ENCODE measurements at places on chromosomes 1 and 21.

GRCh38 chr1:98556521-98557158 is 104.9 kb upstream of the SNX7 start:
- no peak for DNase-seq

DNA sequence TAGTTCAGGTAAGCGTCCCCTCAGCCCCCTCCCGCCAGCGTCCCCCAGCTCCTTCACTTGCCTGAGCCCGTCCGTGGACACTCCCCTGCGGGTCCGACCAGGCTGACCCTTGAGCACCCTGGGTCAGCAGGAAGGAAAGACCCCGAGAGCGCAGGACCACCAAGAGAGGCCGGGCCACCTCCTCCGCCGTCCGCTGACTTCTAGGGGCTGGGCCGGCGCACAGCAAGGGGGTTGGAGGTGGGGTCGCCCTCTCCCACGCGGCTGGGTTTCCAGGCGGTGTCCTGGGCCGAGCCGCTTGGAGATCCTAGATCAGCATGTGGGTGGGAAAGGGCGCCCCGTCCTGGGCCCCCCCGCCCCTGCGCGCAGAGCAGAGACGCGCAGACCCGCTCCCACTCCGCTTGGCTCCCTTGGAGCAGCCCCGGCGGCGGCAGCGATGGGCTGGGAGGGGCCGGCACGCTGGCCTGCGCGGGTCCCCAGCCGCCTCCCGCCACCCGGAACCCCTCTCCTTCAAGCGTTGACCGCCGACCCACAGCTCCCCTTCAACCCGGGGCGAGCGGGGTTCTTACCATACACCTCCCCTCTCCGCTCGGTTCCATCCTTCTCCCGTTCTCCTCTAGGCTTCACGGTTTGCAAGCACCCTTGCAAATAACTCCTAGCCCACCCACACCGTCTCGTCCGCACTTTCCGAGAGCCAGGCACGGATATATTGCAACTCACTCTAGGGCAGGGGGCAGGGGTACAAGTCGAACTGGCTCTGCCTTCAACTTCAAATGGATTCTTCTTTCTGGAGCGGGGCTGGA is 7.5 kb downstream of the KNCN start:
- peak; percentile 71 for DNase-seq

- DNase-seq, result no peak
Observed at GRCh38 chr1:71001624-71002023, 46.0 kb downstream of the PTGER3 start.

- peak; percentile 72 for DNase-seq
Observed at GRCh38 chr1:226606311-226607267, 58.0 kb downstream of the STUM start.

DNA sequence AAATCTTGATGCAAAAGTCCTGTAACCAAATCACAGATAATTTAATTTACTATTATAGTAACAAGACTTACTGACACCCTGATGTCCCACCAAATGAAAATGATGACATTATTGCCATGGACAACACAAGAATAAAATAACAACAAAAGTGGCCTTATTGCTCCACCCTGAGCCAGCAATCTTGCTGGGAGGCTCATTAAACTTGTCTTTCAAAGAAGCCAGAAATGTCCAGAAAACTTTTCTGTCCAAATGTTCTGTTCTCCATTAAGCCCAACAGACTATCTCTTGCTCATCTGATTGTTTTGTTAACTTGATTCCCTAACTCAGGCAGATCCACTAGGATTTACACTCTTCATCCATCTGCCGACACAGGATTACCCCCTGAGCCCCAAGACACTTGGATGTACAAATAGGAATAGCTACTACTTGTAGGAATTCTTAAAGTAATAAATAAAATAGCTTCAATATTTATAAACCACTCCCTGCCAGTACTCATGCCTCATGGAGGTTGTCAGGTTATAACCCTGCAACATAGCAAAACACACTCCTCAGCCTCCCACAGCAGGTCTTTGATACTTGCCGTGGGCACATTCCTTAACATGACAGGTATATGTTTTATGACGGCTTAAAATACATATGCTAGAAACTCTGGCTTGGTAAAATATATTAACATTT is 84.9 kb downstream of the PTPN14 start:
- DNase-seq, result no peak

DNA sequence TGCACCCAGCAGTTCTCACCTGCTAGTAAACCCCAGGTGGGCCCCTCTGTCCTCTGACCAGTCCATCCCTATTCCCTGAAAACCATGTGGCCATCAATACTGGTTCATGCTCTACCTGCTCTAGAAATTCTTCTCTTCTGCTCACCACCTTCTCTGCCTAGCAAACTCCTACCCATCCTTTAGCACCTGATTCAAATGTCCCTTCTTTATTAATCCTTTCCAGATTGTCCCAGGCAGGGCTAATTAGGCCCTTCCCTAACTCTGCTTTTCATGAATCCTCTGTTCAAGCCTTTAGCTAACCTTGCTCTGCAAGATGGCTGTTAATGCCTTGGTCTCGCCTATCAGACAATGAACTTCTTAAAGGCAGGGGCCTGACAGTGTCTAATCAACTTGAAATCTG is 62.1 kb upstream of the TRABD2B start:
- no peak for DNase-seq
